ENCODE measurements at places on chromosomes 6 and 20.

- DNase-seq, result no peak
These were observed 81.1 kb downstream of the SNX5 start for GRCh38 chr20:17887331-17888030.

- DNase-seq, result no peak
These were observed 97.4 kb upstream of the ARMC2 start for GRCh38 chr6:108750801-108751200.

- peak; percentile 17 for DNase-seq
These were observed 142.6 kb downstream of the ARHGAP18 start for GRCh38 chr6:129567374-129567773.

DNA sequence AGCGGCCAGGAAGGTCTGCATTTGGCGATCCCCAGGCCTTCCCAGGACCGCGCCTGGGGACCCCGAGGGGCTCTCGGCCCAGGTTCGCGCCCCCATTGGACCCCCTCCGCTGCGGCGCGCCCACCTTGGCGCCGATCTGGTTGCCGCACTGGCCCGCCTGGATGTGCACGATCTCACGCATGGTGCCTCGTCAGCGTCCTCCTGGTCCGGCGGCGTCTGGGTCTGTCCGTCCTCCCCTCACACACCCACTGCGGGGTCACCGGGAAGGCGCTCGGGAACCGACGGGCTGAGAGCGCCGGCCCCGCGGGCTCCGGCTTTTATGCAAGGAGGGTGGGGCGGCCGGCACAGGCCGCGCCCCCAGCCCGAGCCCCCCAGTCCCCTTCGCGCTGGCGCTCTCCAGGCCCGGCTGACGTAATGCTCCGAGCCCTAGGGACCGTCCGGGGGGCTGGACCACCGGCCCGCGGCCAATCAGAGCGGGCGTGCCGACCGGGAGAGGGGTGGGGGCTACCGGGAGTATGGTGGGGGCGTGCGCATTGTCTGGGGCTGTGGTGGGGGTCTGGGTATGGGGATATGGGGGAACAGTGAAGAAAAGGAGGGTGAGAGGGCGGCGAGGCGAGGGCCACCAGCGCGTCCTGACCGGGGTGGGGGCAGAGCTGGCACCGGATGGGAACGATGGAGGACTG, at the start of gene TUBB2B:
Gene TUBB2B (minus strand): TSS at position 291 of the 683 bp plus-strand sequence. CDS start 110 bp downstream, at position 181.
- no peak for DNase-seq

- DNase-seq, result no peak
These were observed 57.4 kb downstream of the B4GALT5 start for GRCh38 chr20:49656304-49656703.

DNA sequence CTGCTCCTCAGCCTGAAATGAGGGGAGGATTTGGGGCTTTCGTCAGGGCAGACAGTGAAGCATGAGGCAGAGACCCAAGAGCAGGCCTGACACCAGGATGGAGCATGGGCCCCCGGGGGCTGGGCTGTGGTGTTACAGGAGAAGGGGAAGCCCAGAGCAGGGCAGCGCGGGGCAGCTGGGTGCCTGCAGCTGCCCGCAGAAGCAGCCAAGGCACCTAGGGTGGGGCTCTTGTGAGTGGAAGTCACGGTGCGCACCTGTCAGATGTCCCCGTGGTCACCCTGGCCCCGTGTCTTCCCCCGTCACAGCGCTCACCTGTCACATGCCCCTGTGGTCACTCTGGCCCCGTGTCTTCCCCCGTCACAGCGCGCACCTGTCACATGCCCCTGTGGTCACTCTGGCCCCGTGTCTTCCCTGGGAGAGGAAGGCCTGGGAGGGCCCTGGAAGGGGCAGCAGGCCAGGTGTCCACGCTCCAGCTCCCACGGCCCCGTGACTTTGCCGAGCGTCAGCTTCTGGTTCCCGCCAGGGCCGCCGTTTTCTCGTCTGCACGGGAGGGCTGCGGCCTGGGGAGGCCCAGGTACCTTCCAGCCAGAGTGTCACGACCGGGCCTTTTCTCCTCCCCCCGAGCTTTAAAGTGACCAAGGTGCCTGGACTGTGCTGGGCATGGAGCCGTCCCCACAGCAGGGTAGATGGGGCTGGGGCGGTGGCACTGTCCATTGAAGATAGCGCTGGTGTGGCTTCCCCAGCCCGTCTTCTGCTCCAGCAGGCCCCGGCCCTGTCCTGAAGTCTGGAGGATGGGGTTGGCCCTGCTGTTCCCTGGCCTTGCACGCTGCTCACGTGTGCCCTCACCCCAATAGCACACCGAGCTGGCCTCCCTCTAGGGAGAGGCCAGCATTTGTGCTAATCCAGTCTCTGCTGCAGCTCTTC, 9.4 kb downstream of the ARFGAP1 start:
- no peak for DNase-seq

DNA sequence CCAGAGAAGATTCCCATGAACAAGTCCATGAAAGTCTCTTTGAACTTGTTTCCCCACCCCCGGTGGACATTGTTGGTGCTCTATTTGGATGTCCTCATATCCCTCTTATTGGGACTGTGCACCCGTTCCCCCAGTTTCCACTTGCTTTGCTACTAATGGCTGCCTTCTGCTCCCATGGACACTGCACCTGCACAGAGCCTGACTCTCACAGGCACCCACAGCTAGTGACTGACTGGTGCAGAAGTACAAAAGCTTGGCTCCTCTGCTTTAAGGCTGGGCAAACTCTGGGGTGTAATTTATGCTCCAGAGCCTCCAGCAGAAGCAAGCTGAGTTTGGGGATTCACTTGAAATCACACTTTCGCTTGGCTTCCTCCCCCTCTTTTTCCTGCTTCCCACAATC, 239.9 kb upstream of the BTBD3 start:
- no peak for DNase-seq

GRCh38 chr6:11410539-11411307, 126.8 kb upstream of the TMEM170B start:
- no peak for DNase-seq

- no peak for DNase-seq
These were observed 79.2 kb downstream of the SMOC2 start for GRCh38 chr6:168520233-168520632.

GRCh38 chr6:130018744-130019325, 454 bp downstream of the L3MBTL3 start:
- DNase-seq, result no peak

DNA sequence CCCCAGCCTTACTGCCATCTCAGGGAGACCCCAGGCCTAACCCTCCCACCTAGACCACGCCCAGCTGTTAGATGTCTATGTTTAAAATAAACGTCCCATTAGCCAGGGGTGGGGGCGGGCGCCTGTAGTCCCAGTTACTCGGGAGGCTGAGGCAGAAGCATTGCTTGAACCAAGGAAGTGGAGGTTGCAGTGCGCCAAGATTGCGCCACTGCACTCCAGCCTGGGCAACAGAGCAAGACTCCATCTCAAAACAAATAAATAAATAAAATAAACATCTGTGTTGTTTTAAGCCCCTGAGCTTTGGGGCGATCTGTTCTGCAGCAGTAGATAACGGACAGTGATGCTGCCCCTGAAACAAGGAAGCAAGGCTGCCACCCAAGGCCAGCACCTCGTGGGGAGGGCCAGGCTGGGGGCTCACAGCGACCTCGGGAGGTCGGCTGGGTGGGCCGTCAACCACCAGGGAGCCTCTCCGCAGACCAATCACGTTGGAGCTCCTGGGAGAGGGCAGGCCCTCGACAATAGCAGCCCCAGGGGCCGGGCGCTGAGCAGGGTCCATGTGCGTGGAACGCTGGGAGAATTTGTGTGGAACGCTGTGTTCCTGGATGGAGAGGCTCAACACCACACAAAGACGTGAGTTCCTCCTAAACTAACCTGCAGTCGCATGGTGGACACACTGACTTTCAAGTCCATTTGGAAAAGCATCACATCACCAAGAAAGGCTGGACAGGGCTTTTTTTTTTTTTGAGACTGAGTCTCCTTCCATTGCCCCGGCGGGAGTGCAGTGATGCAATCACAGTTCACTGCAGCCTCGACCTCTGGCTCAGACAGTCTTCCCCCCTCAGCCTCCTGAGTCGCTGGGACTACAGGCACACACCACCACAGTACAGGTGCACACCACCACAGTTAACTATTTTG, 1.0 kb upstream of the HELZ2 start:
- no peak for DNase-seq

DNA sequence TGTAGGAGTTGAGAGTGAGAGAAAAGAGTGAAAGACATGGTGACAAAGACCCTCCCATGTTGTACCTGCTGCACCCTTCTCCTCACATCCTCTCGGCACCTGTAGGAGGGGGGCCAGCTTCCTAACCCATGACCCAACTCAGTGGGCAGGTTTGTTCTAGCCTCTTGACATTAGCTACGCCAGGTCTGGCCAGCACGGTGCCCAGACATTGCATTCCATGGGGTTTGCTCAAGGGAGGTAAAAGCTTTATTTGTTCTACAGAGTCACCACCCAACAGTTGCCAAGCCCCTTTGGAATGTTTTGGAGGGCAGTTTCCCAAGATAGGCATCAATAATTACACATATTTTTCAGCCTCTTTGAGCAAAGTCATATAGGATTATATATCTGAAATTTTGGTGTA, 22.7 kb upstream of the TGM6 start:
- DNase-seq, result no peak

DNA sequence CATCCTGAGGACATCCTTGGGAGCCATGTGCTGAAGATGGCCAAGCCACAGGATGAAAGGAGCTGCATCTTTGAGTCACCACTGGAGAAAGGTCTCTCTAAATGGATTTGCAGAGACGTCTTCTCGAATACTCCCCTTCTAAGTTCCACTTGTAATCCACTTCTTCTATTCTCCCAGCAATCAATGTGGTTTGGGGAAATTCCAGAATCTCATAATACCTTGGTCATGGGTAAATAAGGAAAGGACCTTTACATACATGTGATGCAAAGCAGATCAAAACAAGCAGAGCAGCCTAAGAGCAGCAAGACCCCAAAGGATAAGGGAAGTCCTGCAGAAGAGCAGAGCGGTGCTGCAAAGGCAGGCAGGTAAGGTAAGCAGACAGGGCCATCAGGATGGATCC, 35.3 kb downstream of the TRIM38 start:
- no peak for DNase-seq

GRCh38 chr20:56581701-56582100, 47.4 kb upstream of the TFAP2C start:
- DNase-seq, result no peak

- DNase-seq, result no peak
These were observed 84.3 kb upstream of the TMEM181 start for GRCh38 chr6:158475344-158476302.

GRCh38 chr6:29705389-29706231, 17.6 kb upstream of the HLA-F start:
- no peak for DNase-seq

DNA sequence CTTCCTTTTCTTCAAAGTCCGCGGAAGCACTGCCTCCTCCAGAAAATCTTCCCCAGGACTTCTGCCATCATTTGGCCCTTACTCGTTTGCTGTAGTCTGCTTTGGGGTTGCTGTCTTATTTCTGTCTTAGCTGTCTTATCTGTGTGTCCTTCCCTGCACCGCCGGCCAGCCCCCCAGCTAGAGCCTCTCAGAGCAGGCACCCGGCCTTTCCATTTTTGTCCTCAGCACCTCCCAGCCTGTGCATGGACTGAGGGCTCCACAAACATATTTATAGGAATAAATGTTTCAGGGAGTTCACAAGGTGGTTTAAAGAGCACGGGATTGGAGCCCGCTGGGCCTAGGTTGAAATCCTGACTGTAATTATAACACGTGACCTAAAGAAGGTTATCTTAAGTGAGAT, 8.1 kb downstream of the GLP1R start:
- no peak for DNase-seq

- no peak for DNase-seq
These were observed 35.7 kb downstream of the RRBP1 start for GRCh38 chr20:17646209-17646960.

GRCh38 chr6:26223228-26223627, 136.0 kb downstream of the HFE start:
- DNase-seq, result no peak

DNA sequence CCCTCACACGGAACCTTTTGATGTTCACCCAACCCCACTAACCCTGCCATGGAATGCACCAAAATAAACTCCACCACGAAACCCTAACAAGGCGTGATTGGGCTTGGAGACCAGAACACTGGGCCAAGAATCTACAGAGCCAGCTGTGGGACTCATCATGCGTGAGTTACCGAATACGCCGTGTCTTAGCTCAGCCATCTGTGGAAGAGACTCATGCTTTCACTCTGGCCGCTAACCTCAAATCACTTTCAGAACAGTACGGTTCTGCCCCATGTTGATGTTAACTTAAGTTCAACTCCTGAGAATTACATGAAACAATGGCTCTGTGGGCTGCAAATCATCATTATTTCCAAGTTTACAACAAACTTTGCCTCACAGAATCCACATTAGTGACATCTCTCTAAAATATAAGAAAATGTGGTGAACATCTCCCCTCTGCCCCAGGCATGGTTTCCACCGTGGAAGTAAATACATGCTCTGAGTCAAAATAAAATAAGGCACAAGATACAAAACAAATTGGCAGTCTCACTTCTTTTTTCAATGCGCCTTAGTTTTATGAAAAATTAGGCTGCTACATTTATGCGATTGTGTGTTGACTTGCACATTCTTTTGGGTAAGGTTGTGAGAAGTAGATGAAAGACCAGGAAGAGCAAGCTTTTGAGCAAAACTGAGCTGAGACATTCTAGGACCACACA, 308.9 kb upstream of the EXOC2 start:
- DNase-seq, result no peak

DNA sequence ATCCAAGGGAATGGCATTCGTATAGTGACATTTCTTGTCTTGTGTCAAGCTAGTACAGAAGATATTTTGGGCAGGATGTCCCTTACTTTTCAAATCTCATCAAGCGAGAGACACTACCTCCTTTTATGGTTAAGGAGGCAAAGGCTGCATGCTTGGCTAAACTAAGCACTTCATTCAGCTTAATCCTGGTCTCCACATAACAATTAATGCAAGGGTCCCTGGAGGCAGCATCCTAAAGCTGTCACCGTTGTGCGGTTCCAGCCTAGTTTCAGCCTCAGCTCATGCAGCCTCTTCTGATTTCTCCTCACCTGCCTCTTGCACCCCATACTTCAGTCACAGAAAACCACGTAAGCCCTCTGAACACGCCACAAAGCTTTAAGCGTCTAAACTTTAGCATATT, 67.1 kb upstream of the SLC22A23 start:
- DNase-seq, result no peak

DNA sequence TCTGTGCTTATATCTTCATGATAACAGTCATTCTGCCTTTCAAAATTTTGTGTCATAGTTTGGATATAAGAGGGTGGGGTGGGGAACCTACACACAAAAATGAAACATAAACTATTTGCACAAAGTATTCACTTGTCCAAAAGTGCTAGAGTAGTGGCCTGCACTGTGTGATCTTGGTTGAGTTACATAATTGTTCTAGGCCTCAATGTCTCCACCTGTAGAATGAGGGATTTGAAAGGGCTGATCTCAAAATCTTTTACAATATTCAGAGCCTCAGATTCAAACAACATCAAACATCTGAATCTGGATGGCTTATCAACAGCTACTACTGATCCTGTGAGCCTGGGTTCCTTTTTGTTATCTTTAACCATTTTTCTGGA, 64.3 kb upstream of the TMEM30A start:
- DNase-seq, result no peak

- DNase-seq, result no peak
These were observed 15.8 kb downstream of the TUBB2B start for GRCh38 chr6:3211681-3212080.
